ENCODE measurements at places on chromosomes 4 and X.

GRCh38 chr4:104643805-104644204, 149.1 kb upstream of the CXXC4 start:
- DNase-seq: no peak

DNA sequence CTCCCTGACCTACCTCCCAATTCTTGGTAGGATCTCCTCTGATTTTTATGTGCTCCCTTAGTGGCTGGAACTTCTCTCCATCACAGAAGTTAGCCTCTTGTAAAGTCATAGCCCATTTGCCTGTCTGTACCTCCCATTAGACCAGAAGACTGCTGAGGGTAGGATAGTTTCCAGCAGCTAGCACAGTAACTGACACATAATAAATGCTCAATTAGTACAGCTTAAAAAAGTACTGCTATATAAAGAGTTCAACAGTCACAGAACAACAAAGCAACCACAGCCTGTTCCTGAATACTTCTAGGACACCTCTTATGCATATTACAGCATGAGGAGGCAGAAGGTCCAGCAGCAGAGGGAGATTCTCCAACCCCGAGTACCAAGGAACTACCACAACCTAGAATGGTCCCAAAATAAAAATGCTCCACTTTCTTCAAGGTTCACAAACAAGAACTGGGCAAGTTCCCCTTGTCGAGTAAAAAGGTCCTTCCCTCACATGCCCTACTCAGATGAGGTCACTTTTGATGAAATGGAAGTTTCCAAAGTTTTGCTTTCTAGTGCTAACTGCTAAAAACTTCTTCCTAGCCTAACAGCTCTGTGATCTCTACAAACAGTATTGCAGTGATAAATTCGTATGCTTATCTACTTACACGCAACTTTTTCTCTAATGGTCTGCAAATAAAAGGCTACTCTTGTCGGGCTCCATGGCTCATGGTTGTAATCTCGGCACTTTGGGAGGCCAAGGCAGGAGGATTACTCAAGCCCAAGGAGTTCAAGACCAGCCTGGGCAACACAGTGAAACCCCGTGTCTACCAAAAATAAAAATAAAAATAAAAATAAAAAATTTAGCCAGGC, 12.8 kb downstream of the MECP2 start:
- DNase-seq: no peak

- no peak for DNase-seq
These were observed 78.9 kb upstream of the PSAPL1 start for GRCh38 chr4:7513671-7514070.

DNA sequence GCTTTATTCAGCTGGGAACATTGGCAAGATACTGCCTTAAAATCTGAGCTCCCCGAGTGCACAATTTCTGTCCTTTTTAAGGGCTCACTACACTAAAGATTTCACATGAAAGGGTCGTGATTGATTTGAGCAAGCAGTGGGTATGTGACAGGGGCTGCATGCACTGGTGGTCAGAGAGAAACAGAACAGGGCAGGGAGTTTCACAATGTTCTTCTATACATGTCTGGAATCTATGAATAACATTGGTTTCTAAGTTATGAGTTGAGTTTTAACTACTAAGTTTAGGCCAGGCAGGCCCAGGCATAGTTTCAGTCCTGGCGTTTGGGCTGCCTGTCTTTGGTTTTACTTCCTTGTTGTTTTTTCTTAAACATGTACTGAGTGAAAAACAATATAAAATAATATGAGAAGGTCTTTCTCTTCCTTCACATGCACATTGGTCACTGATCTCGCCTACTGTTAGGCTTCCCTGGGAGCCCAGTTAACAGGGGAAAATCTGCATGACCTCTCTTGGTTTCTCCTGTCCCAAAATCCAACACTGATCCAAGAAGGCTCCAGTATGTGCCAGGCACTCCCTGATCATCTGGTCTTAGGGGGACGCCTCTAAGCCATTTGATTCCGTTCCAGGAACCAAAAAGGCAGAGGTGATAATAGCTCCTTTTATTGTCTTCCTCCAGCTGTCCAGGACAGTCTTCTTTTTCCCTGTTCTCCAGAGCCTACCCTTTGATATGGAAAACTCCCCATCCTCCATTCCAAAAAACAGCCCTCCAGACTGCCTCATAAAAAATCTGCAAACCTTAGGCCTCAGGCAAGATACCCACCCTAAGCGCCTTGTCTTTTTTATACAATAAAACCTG, at the start of gene UGT2B17:
TSS of gene UGT2B17 (minus strand) at position 51 of the 854 bp plus-strand sequence. CDS start 7,838 bp downstream, outside the sequence.
- no peak for DNase-seq

- no peak for DNase-seq
These were observed 498.3 kb upstream of the INTU start for GRCh38 chr4:127134490-127134889.

- DNase-seq: no peak
These were observed 329.4 kb downstream of the HNRNPD start for GRCh38 chr4:82044141-82044993.

DNA sequence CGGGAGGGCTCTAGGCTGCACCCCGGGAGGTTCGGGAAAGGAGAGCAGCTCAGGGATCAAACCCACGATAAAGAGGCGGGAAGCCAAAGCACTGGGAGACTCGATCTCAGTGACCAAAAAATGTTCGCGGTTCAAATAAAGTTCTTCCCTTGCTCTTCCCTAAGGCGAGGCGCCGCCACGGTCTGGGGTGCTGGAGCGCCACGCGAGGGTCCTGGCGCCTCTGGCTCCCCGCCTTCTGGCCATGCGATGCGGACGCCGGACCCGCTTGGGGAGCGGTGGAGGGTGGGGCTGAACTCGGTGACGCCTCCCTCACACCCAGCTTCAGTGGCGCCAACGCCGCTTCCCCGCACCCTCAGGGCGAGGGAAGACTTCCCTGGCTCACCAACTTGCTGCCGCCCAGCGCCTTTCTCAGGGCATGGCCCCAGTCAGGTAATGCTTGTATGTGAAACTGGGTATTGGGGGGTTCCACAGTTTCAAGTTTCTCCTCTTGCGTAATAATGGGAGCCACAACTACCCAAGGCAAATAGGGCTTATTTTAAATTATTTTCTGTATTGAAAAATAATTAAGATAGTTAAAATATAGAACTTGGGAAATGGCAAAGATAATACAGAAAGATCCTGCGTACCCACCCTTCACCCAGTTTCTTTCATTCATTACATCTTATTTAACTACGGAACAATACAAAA, at the start of gene QRFPR:
TSS of gene QRFPR (minus strand) at position 243 of the 687 bp plus-strand sequence. CDS start 371 bp downstream, outside the sequence.
- no peak for DNase-seq

GRCh38 chr4:99221980-99222379, 2.9 kb upstream of the ADH6 start:
- no peak for DNase-seq

DNA sequence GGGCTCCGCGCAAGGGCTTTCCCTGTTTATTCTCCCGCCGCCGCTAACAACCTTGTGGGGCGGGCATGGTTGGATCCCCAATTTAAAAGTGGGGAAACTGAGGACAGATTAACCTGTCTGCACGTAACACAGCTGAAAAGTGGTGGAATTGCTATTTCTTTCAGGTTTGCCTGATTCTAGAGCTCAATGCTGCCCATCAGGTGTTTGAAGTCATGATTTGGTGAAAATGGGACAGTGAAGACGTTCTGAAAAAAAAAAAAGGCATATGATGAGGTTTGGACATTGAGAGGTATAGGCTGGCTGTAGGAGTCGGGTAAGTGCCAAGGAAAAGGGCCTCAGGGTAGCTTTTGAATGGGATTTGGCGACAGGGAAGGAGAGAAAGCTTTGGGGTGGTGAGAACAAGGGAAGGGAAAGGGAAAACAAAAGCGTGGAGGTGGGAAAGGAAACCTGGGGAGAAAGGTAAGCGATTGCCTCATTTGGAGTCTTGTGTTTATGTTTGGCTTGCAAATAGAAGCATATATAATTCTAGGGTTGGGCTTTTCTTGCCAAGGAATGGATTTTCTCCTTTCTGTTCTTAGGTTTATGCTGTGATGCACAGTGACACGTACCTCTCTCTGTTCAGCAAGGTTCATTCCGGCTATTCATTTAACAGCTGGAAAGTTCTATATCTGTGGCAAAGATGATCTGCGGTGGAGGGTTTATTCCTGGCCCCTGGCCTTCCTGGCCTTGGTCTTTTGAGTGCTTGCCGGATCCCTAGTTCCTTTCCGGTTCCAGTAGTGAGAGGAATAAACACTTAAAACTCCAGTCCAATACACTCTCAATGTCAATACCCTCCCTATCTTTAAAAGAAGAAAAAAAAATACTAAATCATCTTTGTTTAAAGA, 2.4 kb upstream of the STIM2 start:
- DNase-seq: no peak

GRCh38 chrX:130260316-130260715, 8.4 kb downstream of the ZNF280C start:
- no peak for DNase-seq

DNA sequence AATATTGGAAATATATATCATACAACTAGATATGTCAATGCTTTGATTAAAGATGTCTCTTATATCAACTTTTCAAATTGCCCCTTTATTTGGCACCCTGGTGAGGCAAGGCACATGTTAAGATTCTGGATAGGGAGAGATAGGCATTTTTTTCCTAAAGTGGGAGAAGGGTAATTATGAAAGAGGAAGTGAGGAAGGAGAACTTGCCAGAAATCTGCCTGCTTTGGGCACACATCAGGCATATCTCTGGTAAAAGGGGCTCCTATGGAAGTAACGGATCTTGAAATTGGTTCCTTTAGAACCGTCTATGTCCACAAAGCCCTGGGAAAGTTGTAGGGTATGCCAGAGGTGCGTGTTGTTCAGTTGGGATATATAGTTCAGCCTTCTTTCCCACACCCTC, 5.7 kb downstream of the IL15 start:
- no peak for DNase-seq

DNA sequence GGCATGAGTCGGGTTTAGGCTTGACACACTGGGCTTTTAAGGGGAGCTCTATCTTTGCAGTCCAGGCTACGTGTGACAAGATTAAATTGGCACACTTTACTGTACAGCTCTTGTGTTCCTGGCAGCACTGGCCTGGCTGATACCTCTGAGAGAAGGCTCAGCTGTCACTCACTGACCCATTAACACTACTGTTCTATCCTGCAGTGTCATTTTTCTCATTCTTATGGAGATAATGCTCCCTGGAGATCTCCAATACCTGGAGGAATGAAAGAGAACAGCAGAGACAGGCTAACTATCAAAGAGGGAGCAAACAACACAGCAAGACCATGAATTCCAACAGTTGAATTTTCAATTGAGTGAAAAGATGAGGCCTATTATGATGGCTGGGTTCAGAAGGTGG, 1.7 kb upstream of the PDHA2 start:
- no peak for DNase-seq

DNA sequence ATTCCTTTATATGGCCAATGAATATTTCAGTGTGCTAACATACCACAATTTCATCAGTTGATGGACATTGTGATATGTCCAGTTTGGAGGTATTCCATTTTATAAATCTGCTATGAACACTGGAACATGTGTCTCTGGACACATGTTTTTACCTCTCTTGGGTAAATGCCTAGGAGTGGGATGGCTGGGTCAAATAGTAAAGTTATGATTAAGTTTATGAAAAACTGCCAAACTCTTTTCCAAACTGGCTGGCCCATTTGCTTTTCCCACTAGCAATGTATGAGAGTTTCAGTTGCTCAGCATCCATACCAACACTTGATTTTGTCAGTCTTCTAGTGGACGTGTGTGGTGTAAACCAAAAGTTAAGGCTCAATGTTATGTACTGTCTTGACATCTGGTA, 40.5 kb downstream of the CEP44 start:
- no peak for DNase-seq

DNA sequence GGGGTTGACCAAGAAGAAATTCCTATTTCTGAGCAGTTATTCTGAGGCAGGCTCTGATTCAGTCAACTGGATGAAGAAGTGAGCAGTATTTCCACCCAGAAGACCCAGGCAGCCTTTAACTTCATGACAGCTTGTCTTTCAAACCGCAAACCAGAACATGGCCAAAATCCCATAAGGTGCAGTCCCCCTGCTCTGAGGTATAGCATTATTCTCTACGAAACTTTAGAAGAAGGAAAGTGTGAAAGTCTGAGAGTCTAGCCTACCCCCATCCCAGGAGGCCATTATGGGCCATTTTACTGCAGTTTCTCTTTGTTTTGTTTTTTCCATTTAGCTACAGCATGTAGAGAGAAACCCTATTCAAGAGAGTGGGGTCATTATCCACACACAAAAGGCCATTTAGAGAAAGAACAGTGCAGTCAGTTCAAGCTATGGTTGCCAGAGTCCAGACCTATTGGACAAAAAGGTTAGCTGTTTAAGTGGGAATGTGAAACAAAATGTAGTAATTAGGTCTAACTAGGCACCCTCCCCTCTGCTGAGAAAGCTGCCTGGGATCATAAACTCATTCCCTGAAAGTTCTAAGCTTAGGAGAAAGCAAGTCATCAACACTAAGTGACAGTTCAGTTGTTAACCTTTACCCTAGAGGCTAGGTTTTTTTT, 52.1 kb upstream of the RASGEF1B start:
- DNase-seq: no peak

GRCh38 chr4:5827108-5828004, 65.5 kb downstream of the CRMP1 start:
- no peak for DNase-seq

- no peak for DNase-seq
These were observed 2.7 kb upstream of the FGF5 start for GRCh38 chr4:80263541-80264351.

DNA sequence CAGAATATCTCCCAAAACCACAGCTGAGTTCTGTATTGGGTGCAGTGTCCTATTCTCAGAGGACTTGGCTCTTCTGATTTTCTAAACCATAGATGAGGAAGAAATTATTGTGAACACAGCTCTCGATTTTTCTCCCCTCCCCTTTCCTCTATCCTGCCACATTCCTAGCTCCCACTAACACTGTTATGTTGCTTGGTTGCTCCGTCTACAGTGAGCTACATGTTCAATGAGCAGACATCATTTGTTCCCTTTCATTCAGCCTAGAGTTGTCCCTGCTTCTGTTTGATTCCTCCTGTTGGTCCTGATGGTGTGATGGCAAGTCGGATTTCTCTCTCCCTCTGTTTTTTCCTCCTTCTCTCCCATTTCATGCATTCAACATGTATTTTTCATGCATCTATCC, 65.9 kb downstream of the DIPK2B start:
- no peak for DNase-seq

- no peak for DNase-seq
These were observed 124.8 kb downstream of the MXRA5 start for GRCh38 chrX:3221643-3222042.

DNA sequence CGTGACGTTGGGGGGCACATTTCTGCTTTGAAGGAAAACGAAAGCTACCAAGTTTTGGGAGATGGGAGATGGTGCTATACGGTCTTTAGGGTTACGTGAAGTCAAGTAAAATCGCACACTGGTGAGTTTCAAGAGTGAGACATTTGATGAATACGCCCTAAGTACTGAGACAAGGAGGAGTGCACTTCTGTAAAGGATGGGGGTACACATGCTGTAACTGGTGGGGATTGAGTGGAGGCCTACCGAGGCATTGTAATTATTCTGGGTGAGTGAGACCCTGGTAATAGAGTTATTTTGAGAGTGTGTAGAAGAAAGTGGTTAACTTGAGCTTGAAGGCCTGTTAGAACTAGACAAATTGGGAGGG, 536 bp downstream of the SH3BGRL start:
- DNase-seq: no peak
